ENCODE measurements at places on chromosomes 13 and 19.

- DNase-seq: no peak
Measured at GRCh38 chr13:108496362-108497210, 132.8 kb upstream of the MYO16 start.

DNA sequence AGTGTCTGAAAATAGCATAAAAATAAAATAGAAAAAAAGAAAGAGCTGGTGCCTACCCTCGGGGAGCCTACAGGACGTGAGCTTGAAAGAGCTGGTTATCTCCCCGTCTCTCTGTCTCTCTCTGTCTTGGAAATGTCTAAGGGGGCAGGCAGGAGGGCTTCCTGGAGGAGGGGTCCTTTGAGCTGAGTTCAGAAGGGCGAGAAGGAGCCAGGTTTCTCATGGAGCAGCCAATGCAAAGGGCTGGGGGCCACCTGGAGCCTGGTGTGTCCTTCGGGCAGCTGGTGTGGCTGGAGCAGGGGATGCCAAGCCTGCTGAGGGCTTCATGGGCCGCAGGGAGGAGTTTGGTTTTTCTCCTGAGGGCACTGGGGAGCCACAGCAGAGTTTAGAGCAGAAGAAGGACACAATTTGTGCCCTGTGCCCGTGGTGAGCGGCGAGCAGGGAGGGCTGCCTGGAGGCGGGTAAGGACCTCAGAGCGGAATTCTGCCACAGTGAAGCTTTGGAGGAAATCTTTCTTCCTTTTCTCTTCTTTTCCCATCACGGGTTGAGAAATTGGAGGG is 38.7 kb downstream of the EFNA2 start:
- no peak for DNase-seq

DNA sequence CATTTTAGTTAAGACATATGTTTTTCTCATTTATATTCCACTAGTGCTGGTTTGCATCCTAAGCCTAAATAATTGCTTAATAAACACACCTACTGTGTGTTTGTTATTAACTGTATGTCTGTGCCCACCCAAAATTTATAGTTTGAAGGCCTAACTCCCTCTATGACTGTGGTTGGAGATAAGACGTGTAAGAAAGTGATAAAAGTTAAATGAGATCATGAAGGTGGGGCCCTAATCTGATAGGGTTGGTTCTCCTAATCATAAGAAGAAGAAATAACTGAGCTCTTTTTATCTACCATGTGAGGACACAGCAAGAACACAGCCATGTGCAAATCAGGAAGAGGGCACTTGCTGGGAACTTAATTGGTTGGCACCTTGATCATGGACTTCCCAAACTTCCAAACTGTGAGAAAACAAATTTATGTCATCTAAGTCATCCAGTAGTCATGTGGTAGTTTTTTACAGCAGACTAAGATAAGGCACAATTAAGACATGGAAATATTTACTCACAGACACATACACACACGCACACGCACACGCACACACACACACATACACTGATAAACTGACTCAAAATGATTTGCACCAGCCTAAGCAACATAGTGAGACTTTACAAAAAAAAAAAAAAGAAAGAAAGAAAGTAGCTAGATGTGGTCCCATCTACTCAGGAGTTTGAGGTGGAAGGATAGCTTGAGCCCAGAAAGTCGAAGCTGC is 662.1 kb downstream of the PCDH9 start:
- DNase-seq: no peak

DNA sequence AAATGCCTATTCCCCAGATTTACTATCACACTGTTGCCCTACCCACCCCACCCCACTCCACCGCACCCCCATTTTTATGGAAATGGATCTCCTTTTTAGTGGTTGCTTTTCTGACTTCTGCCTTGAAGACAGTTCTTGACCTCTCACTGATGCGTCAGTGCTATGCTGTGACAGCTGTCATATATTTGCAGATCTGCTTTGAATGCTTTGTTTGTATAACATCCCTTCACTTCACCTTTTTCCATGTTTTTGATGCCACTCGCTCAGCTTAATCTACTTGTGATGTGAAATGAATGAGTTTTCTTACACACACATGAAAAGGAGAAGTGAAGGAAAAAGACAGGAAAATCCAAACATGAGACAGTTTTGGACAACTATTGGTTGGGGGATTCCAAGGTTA is 731.0 kb downstream of the SLITRK6 start:
- DNase-seq: no peak

DNA sequence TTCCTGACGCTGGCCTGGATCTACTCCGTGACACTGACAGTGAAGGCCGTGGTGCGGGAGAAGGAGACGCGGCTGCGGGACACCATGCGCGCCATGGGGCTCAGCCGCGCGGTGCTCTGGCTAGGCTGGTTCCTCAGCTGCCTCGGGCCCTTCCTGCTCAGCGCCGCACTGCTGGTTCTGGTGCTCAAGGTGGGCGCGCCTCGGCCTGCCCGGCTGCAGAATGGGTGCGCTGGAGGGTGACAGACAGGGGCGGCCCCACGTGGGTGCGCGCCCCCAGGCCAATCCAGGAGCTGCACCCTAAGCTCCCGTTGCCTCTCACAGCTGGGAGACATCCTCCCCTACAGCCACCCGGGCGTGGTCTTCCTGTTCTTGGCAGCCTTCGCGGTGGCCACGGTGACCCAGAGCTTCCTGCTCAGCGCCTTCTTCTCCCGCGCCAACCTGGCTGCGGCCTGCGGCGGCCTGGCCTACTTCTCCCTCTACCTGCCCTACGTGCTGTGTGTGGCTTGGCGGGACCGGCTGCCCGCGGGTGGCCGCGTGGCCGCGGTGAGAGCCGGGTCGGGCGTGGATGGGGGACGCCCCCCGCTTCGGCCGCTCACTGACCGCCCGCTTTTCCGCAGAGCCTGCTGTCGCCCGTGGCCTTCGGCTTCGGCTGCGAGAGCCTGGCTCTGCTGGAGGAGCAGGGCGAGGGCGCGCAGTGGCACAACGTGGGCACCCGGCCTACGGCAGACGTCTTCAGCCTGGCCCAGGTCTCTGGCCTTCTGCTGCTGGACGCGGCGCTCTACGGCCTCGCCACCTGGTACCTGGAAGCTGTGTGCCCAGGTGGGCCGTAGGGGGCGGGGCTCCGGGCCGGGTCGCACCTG is 7.2 kb downstream of the ABCA7 start:
- DNase-seq: no peak

GRCh38 chr13:21613791-21614190 is 9.8 kb upstream of the MICU2 start:
- no peak for DNase-seq

GRCh38 chr19:49340069-49340864 is 5.1 kb downstream of the CD37 start:
- DNase-seq: no peak

DNA sequence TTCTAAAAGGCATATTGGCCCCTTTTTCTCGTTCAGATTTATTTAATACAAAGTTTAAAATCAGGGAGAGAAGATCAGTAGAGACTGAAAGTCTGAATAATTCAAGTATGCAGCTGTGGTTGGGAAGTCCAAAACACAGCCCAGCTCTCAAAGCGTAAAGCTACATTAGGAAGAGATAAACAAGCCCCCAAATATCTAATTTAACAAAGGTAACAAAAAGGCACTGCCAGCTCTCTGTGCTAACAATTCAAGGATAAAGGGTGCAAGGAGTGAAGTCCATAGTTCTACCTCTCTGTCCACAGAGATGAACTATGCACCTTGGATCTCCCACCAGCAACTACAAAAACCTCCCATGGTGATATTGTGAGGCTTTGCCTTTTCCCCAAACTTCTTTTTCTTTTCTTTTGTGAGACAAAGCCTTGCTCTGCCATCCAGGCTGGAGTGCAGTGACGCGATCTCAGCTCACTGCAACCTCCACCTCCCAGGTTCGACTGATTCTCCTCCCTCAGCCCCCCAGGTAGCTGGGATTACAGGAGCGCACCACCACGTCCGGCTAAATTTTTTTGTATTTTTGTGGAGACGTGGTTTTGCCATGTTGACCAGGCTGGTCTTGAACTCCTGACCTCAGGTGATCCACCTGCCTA is 104.4 kb downstream of the LHFPL6 start:
- DNase-seq: no peak

DNA sequence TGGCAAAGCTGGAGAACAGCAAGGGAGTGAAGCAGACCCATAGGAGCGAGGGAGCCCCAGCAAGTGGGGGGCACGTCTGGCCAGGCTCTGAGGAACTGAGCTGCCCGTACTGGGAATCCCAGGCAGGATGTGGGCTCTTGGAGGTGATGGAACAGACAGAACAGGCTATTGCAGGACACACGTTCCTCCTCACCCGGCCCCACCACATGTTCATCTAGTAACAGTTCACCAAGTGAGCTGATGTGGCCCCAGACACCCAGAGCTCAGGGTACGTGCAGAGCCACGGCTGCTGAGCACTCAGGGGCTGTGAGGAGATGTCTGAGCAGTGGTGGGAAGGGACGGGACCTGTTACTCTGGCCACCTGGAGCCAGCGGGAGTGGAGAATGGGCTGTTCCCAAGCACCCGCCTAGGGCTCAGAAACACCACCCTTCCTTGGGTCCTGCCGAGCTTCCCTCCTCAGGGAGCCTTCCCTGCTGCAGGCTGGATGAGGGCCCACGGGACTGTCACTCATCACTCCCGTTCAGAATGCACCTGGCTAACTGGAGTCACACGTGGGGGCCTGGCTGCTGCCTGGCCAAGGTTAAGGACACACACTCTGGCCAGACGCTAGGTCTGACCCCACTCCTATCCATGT is 18.4 kb downstream of the ELL start:
- no peak for DNase-seq

- no peak for DNase-seq
Measured at GRCh38 chr13:71609271-71609670, 257.7 kb downstream of the DACH1 start.

DNA sequence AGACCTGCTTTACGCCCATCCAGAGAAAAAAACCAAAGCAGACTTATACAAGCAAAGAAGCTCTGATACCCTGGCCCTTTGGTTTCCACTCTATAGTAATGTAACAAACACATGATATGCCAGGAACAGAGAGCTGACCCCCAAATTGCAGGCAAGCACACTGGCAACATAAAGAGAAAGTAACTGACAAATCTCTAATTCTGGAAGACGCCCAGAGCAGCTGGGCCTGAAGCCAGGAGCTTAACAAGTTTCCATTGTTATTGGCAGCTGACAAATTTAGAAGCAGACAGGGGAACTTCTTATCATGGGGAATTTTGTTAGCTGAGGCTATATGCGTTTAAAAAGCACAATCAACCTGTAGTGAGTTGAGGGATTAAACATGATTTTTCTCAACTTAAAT is 158.0 kb downstream of the DLEU7 start:
- peak; percentile 4 for DNase-seq

- DNase-seq: no peak
Measured at GRCh38 chr13:41413872-41414271, 43.5 kb upstream of the RGCC start.

GRCh38 chr19:29563486-29564101 is 37.8 kb downstream of the VSTM2B start:
- no peak for DNase-seq

DNA sequence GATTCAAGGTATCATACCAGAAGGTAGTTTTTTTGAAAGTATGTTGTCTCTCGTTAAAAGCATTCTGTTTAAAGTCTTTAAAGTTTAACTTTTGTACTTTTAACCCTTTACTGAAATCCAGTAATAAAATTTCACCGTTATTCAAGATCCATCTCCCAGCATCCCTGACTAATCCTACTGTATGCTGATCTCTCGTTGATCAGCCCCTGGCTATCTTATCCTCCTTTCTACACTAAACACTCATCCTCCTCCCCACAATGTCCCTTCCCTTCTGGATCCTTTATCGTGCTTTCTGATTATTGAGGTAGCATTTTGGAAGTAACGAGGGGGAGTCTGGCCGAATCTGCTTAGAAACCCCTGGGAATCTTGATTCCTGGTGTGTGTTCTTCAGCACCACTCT is 1.3 kb downstream of the TPP2 start:
- no peak for DNase-seq

GRCh38 chr13:75146436-75146835 is 335.5 kb downstream of the TBC1D4 start:
- DNase-seq: no peak

DNA sequence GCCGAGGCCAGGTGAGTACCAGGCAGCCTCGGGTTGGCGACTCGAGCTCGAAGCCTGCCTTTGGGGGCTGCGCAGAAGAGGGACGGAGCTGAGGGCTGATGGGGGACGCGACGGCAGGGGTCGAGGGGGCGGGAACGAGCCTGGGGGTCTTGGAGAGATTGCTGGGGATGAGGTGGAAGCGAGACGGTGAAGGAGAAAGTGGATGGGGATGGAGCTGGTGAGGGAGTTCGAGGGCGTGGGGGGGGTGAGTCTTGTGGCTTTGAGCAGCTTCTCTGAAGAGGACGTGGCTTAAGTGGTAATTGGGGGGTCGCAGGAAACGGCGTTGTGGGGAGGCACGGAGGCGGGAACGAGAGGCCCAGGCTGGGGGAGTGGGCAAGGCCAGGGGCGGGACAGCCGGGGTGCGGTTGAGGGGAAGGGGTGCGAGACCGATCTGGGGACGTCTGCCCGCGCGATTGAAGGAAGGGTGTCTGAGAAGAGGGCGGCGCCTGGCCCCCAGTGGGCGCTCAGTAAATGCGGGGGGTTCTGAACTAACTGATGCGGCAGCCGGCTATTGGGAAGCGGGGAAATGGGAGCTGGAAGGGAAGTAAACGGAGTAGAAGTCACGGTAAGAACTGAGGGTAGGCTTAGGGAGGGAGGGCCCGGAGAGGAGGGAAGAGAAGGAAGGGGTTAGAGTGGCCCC is 426 bp downstream of the MYO9B start:
- peak; percentile 16 for DNase-seq

DNA sequence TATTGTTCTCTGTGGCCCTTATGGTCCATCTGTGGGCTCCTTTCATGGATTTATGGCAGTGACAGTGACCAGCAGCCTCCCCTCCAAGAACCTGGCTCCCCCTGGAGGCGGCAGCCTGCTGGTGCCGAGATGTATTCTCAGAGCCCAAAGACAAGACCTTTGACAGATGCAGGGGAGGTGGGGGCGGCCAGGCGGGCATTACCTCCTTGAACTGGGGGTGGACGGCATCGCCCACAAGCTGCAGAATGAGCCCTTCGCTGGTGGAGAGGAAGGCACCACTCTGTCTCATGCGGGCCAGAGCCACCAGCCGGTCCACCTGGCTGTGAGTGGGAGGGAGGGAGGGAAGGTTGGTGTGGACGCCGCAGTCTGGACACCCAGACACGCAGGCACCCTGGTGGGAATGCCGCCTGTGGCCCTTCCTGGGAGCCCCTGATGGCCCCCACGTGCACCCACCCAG is 6.6 kb downstream of the ISOC2 start:
- peak; percentile 70 for DNase-seq

- no peak for DNase-seq
Measured at GRCh38 chr19:41205995-41206394, 13.0 kb downstream of the CYP2S1 start.

DNA sequence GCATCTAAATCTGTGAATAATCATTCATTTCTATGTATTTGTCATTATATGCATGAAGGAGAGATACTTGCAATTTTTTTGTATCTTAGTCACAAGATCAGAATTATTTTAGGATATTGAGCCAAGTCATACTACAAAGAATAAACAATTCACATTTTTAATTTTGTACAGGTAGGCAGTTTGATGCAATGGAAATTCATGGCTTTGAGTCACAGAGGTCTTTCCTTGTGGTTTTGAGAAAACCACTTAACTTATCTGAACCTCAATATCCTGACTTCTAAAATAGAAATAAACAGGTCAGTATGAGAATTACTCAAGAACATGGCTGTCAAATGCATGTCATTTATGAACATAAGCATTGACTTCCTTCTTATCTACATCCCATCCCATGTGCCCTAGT is 221.4 kb upstream of the SLC10A2 start:
- no peak for DNase-seq

All from hematopoietic multipotent progenitor cell treated with erythropoietin and hydrocortisone succinate and interleukin-3 and kit ligand, for 15 days (in vitro differentiated cells).